ENCODE measurements at places on chromosomes 16 and 17.

DNA sequence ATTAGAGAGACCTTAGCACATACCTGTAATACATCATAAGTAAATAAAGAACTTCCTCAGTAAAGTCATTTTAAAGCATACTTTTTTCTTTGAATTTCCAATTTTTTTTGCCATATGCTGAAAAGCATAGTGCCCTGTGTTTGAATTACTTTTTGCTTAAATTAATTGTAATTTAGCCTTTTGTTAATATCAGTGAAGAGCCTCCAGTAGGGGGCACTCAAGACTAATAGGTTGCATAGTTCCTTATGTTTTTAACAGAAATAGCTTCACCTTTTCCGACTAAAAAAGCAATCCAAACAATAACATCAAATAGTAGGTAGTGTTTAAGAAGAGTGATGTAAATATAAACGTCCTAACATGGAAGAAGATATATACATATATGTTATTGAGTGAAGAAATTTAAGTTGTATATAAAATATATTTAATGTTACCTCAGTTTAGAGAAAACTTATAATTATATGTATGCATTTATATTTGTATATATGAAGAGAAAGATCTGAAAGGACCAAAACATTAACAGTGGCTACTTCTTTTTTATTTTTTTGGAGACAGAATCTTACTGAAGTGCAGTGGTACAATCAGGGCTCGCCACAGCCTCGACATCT is 18.6 kb downstream of the RAD51C start:
- DNase-seq, result peak; percentile 62

DNA sequence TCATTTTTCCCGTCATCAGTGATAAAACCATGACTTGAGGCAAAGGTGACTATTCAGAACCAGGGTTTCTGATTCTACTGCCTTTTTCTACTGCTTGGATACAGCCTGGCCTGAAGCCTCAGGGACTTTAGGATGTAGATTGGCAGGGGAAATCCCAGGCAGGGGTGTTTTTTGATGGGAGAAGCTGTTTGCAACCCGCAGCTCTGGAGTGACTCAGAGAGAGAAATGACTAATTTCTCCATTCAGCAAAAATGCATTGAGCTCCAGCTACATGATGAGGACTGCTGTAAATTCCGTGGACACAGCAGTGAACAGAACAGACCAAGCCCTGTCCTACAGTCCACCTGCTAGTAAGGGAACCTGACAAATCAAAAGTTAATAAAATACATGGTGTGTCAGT is 560.6 kb downstream of the CDH13 start:
- DNase-seq, result no peak

GRCh38 chr17:1312261-1312870 is 32.9 kb downstream of the TRARG1 start:
- DNase-seq, result no peak

DNA sequence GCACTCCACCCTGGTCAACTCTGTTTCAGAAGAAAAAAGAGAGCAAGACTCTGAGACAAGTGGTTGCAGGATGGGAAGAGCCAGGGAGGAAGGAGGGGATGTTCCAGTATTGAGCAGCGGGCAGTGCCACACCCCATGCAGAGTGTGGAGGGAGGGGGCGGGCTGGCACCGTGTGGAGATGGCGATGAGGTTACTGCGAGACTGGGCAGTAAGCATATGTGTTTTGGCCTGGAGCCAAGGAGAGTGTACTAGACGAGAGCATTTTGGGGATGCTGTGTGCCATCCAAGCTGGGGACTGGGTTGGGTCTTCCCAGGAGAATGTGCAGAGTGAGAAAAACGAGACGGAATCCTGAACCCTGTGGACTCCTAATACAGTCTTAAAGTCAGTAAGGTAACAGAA is 3.4 kb downstream of the TBC1D24 start:
- DNase-seq, result no peak

GRCh38 chr17:54882950-54883349 is 17.7 kb upstream of the TOM1L1 start:
- no peak for DNase-seq

- DNase-seq, result no peak
These were observed 735 bp downstream of the PSMD11 start for GRCh38 chr17:32445074-32445415.

GRCh38 chr17:27244491-27245223 is 49.3 kb upstream of the WSB1 start:
- DNase-seq, result peak; percentile 18

DNA sequence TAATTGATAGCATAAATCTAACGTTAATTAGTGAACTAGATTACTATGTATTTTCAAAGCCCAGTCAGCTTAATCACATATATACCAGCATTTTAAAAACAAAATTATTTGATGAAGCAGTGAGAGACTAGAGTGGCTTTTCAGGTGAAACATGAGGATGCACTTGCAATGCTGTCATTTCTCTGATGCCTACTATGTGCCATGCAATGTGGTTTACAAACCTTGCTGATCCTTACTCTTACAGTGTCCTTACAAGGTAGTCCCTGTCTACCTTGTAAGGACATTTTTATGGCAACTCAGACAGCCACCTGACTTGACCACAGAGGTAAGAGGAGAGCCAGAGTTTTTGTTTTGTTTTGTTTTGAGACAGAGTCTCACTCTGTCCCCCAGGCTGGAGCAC is 42.7 kb downstream of the CYB5B start:
- no peak for DNase-seq

- DNase-seq, result peak; percentile 31
These were observed 219.2 kb downstream of the C16orf78 start for GRCh38 chr16:49592546-49593423.

DNA sequence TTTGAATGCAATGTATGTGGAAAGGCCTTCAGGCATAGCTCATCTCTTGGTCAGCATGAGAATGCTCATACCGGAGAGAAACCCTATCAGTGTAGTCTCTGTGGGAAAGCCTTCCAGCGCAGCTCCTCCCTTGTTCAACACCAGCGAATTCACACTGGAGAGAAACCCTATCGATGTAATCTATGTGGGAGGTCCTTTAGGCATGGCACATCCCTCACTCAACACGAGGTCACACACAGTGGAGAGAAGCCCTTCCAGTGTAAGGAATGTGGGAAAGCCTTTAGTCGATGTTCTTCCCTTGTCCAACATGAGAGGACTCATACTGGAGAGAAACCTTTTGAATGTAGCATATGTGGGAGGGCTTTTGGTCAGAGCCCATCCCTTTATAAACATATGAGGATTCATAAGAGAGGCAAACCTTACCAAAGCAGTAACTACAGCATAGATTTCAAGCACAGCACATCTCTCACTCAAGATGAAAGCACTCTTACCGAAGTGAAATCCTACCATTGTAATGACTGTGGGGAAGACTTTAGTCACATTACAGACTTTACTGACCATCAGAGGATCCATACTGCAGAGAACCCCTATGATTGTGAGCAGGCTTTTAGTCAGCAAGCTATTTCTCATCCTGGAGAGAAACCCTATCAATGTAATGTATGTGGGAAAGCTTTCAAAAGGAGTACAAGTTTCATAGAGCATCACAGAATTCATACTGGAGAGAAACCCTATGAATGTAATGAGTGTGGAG is 24.7 kb downstream of the ZFP90 start:
- no peak for DNase-seq

- no peak for DNase-seq
These were observed 95.7 kb downstream of the ELAC2 start for GRCh38 chr17:12922120-12922519.

DNA sequence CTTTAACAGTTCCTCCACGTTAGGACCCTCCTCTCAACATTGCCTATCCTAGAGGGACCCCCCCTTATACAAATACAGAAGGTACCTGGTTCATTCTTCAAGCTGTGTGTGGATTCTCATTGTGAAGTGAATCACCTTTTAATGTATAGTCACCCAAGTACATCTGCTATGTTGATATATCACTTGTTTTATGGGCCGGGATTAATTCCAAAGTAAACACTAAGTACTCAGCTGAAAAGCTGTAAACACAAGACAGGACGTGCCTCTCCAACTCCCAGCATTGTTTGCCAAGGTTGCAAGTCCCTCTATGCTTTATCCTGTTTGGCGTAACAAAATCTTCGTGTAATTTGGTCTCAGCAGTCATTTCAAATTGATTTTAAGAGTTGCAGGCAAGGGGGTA is 123.6 kb downstream of the RBFOX1 start:
- DNase-seq, result no peak

GRCh38 chr17:56011406-56012131 is 141.7 kb upstream of the ANKFN1 start:
- DNase-seq, result no peak

DNA sequence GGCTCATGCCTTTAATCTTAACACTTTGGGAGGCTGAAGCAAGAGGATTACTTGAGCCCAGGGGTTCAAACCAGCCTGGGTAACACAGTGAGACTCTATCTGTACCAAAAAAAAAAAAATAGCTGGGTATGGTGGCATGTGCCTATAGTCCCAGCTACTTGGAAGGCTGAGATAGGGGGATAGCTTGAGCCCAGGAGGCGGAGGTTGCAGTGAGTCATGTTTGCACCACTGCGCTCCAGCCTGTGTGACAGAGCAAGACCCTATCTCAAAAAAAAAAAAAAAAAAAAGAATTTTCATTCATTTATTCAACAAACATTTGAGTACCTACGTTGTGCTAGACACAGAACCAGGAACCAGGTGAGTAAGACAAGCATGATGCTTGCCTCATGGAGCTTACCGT is 73.6 kb upstream of the MRTFB start:
- no peak for DNase-seq

DNA sequence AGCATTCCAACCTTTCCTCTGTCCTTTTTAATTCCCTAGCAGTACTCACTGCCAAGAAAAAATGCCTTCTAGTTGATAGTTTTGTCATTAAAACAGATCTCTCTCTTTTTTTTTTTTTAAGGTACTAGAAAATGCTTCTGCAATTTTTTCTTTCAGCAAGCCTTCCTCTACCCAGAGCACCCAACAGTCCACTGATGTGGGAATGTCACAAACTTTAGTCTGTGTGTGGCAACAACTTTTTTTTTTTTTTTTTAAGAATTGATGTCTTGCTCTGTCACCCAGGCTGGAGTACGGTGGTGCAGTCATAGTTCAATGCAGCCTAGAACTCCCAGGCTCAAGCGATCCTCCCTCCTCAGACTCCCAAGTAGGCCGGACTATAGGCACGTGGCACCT is 34.7 kb downstream of the CDRT15 start:
- DNase-seq, result no peak

GRCh38 chr16:1157639-1158455 is 4.9 kb downstream of the CACNA1H start:
- DNase-seq, result no peak

DNA sequence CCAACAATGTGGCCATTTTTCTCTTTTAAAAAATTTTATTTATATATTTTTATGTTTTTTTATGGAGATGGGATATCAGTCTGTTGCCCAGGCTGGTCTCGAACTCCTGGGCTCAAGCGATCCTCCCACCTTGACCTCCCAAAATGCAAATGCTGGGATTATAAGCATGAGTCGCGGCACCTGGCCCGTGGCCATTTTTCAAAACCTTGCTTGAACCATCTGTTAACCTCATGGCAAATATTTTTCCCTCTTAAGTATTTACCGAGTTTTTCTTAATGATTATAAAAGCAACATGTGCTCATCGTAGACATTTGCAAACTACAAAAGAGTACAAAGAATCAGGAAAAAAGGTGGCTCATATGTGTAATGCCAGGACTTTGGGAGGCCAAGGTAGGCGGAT is 127.6 kb downstream of the ABCC6 start:
- no peak for DNase-seq

GRCh38 chr17:61325382-61326073 is 74.1 kb upstream of the TBX2 start:
- DNase-seq, result no peak

DNA sequence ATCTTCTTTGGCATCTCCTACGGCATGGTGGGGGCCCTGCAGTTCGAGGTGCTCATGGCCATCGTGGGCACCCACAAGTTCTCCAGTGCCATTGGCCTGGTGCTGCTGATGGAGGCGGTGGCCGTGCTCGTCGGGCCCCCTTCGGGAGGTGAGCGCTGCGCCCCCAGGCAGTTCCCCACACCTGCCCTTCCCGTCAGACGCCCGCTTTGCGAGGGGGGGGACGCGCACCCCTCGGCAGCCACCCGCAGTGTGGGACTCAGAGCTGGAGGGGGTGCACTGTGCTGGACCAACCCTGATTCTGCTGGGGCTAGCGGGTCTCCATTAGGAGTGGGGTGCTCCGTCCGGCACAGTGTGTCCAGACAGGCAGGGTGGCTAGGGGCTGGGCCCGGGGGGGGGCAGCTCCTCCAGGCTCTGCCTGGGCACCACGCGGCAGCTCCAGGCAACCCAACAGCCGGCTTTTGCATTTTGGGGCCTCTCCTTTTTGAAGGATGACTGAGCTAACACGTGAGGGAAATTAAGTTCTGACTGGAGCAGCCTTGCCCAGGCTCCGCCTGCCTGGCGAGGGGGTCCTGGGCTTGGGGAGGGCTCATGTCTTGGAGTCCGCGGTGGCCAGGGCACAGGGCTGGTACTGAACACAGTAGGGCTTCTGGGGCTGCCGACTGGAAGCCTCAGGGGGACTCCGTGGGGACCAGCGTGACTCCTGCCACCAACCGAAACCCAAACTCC is 9.1 kb downstream of the SLC16A3 start:
- no peak for DNase-seq

DNA sequence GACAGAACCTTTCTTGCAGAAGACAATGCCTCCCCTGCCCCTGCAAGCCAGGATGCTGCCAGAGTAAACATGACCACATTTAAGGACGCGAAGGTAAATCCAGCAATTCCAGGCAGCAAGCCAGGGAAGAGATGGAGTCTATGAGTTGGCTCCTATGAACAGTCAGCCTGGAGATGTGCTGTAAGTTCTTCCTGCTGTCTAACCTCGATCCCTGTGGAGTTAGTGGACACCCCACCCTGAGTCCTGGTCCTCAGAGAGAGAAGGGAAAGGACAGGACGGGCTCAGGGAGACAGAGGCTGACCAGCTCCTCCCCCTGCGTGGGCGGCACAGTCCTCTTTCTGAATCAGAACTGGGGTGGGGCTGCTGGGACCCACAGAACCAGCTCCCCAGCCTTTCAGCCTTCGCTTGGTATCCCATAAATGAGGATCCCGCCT is 24.9 kb downstream of the CDC42EP4 start:
- no peak for DNase-seq

GRCh38 chr17:32100971-32101631 is 41.2 kb upstream of the RHOT1 start:
- no peak for DNase-seq

GRCh38 chr17:55710410-55710809 is 12.3 kb downstream of the TMEM100 start:
- DNase-seq, result no peak

DNA sequence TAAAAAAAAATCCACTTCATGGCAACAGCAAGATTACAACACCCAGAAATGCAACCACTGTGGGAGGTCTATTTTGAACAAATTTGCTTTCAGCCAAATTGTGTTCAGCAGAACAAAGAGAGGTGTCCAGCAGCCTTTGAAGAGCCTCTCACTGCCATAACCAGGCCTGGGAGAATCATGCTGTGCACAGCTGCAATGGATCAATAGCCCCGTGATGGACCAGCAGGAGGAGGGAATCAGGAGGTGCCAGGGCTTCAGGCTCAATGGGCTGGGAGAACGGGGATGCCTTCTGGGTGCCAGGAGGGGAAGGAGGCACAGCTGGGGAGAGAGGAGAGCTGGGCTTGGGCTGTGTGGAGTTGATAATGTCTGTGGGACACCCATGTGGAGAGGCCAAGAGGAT is 366.2 kb upstream of the EEF2KMT start:
- no peak for DNase-seq

- no peak for DNase-seq
These were observed 397 bp downstream of the CDC42EP4 start for GRCh38 chr17:73311428-73311780.

Data from CD4-positive, alpha-beta T cell treated with Interleukin-17A for 1 hour (primary cell).